ENCODE measurements at places on chromosomes 4 and X.

GRCh38 chrX:107571296-107571998, 56.9 kb upstream of the PRPS1 start:
- DNase-seq = no peak

DNA sequence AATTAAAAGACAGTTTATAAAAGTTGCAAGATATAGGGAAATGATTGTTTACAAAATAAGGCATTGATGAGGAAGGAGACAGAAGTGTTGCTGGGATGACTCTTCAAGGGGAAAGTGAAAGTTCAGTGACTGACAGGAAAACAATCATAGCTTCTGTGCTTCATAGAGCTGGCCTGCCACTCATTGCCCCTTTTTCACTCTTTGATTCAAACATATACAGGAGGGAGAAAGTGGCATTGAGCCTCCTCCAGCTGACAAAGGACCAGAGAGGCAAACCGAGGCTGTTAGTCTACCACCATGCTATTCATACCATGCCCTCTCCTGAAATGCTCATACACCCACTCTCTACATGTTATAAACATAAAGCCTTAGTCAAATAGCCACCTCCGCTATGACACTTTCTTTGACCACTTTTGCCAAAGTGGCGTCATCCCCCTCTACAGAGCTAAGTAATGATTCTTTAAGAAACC, 79.2 kb upstream of the ATOH1 start:
- DNase-seq = no peak

DNA sequence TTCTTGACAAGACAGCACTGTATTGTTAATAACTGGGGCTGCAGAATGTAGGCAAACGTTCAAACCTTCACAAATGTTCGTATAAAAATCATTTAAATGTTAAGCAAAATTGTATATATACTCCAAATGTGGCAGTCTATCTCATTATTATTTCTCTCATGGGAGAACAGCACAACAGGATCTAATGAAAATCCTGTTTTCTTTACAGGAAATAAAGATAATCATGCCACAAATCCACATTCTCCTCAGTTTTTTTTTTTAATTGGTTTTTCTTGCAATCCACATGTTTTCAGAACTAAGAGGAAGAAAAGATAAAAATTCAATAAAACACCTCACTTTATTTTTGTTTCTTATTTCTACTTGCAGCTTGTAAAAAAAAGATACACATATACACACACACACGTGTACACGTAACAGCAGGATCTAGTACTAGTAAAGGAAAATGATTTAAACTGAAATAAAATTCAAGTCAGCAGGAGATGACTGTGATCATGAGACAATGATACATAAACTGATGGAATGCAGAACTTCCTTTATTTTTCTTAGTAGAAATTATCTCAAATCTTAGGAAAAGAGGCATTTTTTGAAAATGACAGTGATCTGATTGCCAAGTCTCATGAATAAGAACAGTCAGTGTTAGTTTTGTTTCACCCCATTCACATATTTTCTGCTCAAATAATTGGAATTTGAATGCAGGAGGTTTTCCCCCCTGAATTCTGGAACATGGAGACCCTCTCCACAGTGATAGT, 11.3 kb downstream of the APBB2 start:
- no peak for DNase-seq

- DNase-seq = no peak
Measured at GRCh38 chrX:103386332-103386731, 10.0 kb downstream of the BEX3 start.

- DNase-seq = no peak
Measured at GRCh38 chr4:76738086-76738931, 159.6 kb downstream of the SOWAHB start.

DNA sequence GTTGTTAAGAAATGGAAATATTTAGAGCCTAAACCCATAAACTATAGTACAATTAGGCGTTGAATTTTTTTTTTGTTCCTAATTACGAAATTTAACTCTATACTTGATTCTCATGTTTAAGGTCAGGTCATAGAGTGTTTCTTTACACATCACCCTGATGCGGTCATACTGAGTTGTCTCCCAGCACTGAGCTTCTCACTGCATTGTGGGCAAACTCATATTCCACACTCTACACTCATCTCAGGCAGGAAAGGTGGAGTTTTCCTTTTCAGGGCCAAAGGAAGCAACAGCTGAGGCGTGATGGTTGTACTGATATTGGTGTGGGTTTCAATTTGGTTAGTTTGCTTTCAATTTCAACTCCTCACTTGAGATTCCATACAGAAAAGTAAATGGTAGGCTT, 75.4 kb downstream of the FAT4 start:
- no peak for DNase-seq

DNA sequence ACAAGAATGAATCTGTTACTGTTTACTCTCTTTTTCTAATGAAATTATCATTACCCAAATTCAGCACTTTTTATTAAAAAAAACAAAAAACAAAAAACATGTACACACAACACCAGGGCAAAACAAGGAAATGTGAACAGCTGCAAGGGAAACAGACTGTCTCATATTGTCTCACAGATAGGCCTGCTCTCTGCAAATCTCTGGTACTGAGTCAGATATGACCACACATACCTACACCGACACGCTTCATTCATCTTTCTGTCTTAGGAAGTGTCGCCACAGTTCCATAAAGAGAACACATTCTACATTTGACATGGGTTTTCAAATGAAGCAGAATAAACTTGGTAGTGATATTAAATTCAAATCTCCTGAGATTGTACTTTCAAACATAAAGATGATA, 92.2 kb upstream of the GPR34 start:
- DNase-seq = no peak

Measured in NB4 (cell line).